ENCODE measurements at places on chromosomes 7 and 10.

DNA sequence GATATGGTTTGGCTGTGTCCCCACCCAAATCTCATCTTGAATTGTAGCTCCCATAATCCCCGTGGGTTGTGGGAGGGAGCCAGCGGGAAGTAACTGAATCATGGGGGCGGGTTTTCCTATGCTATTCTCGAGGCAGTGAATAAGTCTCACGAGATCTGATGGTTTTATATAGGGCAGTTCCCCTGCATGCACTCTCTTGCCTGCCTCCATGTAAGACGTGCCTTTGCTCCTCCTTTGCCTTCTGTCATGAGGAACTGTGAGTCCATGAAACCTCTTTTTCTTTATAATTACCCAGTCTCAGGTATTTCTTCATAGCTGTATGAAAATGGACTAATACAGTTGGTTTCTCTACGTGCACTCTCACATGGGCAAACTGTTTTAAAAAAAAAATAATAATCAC lies 207.7 kb downstream of the SLC25A13 start:
- no peak for DNase-seq

GRCh38 chr7:143458263-143458662 lies 15.0 kb downstream of the TAS2R60 start:
- DNase-seq = no peak

GRCh38 chr10:107091126-107091525 lies 73.4 kb downstream of the SORCS1 start:
- no peak for DNase-seq

DNA sequence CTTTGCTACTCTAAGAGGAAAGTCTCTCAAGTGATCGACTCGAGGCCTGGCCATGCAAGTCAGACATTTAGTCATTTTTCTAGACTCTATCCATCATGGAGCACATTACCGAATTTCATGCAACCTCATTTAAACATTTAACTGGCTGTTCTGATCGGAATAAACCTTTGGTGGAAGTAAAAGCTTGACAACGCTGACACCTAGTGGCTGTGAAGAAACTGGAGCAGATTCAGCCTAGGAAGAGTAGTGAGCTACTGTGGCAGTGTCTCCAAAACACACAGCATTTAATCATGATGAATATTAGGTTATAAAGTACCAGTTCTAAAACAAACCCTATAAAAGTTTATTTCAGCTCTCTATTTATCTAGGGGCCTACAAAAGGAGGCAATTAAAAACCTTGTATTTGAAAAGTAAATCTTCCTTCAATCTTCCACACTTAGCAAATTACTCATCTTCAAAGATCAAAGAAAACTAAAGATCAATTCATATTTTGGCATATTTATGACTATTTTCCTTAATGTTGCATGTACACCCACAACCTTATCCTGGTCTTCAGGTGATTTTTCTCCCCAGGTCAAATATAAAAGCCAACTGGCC lies 175.0 kb downstream of the CTNNA3 start:
- DNase-seq = peak; percentile 7

DNA sequence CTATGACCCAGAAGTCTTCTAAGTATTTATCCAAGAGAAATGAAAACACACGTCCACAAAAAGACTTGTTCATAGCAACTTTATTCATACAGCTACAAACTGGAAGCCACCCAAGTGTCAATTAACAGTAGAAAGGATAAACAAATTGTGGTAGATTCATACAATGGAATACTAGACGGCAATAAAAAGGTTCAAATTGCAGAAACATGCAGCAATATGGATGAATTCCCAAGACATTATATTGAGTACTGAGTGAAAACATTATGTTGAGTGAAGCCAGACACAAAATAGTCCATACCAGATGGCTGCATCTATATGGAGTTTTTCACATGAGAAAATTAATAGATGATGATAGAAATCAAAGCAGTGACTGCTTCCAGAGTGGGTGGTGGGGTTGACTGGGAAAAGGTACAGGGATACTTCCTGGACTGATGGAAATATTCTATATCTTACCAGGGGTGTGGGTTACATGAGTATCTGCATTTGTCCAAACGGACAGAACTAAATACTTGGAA lies 292.0 kb downstream of the FGFR2 start:
- DNase-seq = no peak

- no peak for DNase-seq
Measured at GRCh38 chr10:79356104-79356503, 8.8 kb downstream of the PPIF start.

DNA sequence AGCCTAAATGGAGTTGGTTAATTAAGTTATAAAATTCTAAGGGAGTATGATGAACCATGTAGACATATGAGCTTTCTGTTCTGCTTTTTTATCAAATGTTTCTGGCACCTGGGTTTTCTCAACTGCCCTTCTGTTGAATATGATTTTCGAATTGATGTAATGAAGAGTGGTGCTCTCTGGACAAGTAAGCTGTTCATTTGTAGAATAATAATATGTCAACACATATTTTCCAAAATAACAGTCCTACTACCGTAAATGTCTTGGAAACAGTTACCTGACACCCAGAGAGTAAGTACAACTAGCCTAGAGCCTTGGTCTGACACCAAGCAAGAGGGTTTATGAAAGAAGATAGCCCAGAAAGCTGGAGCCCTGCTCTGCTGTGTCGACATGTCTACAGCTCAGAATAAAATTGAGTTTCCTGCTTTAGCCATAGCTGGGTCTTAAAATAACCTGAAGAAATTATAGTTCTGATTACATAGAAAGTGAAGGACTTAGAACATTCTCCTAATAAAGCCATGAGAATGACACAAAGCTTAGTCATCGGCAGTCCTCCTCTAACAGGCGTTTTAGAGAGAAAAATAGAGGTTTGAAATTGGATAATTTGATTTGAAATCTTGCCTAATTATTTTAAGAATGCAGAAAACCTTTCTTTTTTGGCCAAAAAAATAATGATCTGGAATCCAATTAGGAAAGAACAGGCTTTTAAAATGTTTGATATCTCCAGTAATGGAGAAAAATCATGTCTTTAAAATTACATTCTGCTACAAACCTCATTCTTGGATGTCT lies 25.1 kb downstream of the HDAC9 start:
- DNase-seq = no peak

GRCh38 chr7:151339651-151340382 lies 1.8 kb upstream of the NUB1 start:
- DNase-seq = no peak

- DNase-seq = no peak
Measured at GRCh38 chr10:62501547-62501946, 127.4 kb downstream of the ZNF365 start.

DNA sequence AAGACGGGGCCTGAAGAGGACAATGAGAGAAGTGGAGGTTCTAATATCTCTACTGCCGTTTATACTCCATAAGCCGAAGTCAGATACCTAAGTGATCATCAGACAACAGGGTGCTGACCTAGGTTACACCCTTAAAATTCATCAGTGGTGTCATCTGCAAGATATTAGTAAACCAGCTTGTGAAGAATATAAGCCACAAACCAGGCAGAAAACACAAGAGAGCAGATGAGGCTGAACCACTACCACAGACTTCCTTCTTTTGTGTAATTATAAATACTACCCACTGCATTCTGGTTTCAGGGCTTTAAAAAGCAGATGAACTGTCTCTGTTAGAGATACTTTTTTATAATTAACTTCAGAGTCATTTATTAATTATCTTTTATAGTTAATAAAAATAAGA lies 69.0 kb upstream of the LRRC17 start:
- no peak for DNase-seq

- DNase-seq = no peak
Measured at GRCh38 chr10:78207776-78208175, 174.1 kb downstream of the RPS24 start.

GRCh38 chr7:77651575-77652162 lies 44.6 kb upstream of the RSBN1L start:
- DNase-seq = peak; percentile 12

DNA sequence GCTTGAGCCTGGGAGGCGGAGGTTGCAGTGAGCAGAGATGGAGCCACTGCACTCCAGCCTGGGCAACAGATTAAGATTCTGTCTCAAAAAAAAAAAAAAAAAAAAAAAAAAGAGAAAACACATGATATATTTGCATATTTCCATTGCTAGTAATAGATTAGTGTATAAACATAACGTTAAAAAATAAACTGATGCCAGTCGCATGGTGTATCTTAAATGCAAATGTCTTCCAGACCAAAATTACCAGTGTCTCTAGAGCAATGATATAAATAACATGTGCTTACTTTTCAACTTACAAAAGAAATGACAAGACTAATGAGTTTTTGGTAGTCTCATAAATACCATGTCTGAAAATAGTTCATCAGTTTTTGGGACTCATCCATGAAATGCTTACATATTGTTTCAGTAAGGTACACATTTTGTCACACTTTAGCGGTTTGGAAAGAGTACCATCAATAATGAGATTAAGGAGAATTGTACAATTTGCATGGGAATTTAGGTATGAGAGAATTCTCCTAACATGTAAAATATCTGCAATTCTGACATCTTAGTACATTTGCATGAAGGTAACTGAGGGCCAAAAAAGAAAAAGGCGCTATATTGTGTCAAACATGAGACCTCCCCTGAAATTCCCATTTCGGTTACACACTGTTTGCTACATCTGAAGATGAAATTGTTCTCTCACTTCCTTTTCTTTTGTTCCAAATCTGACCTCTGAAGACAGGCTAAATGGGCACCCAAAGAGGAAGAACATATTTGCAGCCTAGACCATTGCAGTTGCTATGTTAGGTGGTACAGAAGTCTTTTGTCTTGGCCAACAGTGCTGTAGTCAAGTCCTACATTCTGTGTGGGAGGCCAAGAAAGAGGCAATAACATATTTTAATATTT lies 51.5 kb upstream of the PIP4K2A start:
- DNase-seq = no peak

DNA sequence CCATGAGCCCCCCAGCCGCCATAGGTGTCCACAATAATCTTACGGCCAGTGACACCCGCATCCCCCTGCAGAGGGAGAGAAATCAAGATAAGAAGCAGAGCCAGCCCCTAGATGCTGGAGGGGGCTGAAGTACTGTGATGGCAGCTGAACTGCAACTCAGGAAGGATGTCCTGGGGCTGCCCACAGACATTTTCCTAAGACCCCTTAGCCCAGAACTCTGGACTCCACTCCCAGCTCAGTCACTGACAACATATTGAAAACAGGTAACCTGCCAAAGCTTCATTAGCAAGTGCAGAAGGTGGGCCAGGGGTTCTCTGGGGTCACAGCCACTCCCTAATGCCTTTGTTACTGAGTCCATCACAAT lies 14.3 kb downstream of the MAT1A start:
- no peak for DNase-seq

DNA sequence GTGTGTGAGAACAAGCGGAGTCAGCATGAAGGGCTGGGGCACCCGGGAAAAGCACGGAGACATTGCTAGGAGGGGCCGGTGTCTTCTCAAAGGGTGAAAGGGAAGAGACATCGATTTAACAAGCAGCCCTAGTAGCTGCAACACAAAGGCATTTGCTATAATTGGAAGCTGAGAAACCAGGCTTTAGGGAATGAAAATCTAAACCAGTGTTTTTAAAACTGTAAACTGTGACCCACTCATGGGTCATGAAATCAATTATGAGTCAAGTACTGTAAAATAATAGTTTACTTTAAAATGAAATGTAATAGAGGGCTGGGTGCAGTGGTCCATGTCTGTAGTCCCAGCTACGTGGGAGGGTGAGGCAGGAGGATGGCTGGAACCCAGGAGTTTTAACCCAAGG lies 128.7 kb upstream of the RHEB start:
- DNase-seq = no peak

GRCh38 chr10:30744106-30744505 lies 114.6 kb upstream of the LYZL2 start:
- DNase-seq = no peak

GRCh38 chr7:34718867-34719266 lies 60.8 kb downstream of the NPSR1 start:
- no peak for DNase-seq

GRCh38 chr10:44958196-44958897 lies 1.3 kb upstream of the RASSF4 start:
- DNase-seq = no peak
